ENCODE measurements at places on chromosomes 4 and X.

DNA sequence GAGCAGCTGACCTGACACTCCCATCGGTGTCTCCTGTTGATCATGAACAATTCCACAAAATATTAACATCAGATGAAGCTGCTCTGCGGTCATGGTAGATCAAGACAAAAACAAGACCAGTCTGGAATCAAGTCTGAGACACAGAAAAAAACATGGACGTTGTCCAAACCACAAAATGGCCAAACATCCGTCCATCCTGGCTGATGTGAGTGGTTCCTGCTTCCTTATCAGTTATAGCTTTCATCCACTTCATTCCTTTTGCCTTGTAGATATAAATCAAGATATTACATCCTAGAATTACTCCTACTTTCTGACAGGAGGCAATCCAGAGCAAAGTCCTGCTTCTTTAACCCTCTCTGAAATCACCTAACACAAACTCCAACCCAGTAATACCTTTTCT is 28.8 kb upstream of the PCSK1N start:
- DNase-seq, result peak; percentile 15

DNA sequence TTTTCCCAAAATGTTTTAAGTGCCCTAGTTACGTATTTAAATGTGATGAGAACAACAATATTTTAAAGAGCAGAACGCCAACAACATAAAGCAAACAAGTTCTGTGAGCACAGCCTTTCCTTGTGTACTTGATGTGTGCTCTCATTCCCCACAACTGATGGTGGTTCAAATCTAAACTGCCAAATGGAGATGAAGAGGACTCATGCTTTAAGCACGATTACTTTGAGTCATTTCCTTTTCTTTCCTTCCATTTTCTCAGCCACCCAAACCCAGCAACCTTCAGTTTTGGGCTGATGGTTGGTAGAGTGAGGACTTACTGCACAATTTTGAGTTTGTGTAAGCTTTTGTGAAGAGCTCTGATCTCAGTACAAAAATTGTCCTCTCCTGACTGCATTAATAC is 1.7 kb downstream of the NSD2 start:
- peak; percentile 59 for DNase-seq

DNA sequence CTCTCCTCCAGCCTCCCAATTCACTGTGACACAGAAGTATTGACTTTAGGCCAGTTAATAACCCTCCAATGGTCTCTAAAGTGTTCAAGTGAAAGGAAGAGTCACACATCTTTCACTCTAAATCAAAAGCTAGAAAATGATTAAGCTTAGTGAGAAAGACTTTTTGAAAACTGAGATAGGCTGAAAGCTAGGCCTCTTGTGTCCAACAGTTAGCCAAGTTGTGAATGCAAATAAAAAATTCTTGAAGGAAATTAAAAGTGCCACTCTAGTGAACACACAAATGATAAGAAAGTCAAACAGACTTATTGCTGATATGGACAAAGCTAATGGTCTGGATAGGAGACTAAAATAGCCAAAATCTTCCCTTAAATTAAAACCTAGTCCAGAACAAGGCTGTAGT is 687.2 kb downstream of the TRIML1 start:
- DNase-seq, result no peak

- no peak for DNase-seq
Measured at GRCh38 chr4:140735317-140735716, 20.9 kb downstream of the TBC1D9 start.

GRCh38 chrX:81261576-81261975 is 59.7 kb downstream of the SH3BGRL start:
- no peak for DNase-seq

- no peak for DNase-seq
Measured at GRCh38 chr4:173415092-173415491, 16.2 kb upstream of the SCRG1 start.
